ENCODE measurements at places on chromosomes 6 and 20.

DNA sequence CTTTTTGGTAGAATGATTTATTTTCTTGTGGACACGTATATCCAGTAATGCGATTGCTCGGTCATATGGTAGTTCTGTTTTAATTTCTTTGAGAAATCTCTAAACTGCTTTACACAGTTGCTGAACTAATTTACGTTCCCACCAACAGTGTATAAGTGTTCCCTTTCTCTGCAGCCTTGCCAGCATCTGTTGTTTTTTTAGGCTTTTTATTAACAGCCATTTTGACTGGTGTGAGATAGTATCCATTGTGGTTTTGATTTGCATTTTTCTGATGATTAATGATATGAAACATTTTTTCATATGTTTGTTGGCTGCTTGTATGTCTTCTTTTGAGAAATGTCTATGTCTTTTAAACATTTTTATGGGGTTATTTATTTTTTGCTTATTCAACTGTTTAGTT, 196.7 kb downstream of the MOXD1 start:
- no peak for DNase-seq

DNA sequence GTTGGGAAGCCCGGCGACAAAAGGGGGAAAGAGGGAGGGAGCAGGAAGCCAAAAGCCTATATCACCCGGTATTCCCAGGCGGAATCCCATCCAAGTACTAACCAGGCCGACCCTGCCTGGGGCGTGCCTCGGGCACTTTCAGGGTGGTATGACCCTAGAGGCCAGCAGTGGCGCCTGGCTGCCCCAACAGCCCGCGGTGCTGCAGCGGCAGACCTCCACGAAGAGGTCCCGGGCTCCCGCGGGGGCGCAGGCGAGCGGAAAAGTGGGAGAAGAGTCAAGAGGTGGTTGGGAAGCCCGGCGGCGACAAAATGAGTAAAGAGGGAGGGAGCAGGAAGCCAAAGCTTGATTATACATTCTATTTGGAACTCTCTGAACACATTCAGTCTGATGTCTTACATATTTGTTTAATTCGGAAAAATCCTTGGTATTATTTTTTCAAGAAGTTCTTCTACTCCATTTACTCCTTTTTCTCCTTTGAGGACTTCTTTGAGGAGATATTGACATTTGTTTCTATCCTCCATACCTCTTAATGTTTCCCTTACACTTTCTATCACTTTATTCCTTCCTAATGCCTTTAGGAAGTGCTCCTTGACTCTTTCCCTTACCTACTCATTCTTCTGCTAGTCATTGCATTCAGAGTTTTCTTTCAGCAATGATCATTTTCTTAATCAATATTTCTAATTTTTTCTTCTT, 11.5 kb downstream of the TREML4 start:
- no peak for DNase-seq

- no peak for DNase-seq
Observed at GRCh38 chr20:42690842-42691437, 498.8 kb downstream of the PTPRT start.

DNA sequence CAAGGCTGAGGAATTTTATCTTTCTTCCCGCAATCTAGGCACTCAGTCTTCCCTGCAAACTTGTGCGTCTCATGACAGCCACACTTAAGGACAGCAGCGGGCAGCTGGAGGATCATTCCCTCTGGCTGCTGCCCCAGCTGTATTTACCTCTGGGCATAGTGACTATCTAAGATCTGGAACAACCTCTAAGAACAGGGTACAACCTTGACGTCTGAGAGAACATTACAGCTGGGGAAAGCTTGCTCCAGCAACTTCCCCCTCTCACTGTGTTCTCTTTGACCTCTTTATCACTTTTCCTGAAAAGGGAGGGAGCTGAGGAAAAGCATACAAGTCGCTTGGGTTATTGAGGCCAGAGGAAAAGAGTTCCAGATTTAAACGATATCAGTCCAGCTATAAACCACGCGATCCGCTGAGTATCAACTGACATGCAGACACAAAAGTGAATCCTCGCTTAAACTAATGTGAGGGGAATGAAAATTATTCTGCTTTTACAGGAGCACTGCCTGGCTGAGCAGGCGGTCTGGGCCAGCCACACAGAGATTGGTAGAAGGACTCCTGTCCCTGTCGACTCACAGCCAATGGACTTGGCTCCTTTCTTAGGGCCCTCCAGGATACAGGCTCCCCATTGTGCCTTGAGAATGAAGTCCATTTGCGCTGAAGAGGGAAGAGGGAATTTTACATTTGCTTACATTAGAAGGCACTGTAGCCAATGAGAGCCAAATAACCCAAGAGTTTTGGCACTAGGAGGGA, 153.3 kb downstream of the QRSL1 start:
- no peak for DNase-seq

- DNase-seq: no peak
Observed at GRCh38 chr6:160349020-160349441, 853 bp downstream of the SLC22A3 start.

GRCh38 chr6:37175332-37176267, 5.6 kb downstream of the PIM1 start:
- DNase-seq: no peak

DNA sequence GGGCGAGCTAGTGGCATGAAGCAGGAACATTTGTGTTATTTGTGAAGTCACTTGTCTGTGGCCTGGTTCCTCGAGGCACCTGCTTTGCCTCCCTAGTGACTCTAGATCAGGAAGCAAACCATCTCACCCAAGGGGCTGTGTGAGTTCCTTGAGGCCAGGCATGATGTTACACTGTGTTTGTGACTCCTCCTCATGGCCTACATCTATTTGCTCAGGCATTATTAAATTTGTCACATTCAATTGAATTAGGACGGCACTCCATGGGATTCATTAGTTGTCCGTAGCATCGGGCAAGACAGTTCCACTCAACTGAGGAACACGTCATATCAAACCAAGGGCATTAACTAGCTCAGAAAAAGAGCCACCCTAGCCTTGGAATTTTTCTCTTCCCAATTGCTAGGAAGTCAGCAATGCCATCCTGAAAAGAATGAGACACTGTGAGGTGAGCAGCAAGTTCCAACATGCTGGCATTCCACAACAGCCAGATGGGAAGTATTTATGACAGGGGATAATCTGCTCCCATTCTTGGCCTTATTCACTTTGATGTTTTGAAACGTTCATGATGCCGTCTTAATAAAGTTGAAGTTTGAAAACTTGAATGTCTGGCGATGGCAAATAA, 17.2 kb downstream of the TMEM200A start:
- DNase-seq: no peak

GRCh38 chr6:37050045-37050853, 44.8 kb downstream of the FGD2 start:
- DNase-seq: peak; percentile 47

DNA sequence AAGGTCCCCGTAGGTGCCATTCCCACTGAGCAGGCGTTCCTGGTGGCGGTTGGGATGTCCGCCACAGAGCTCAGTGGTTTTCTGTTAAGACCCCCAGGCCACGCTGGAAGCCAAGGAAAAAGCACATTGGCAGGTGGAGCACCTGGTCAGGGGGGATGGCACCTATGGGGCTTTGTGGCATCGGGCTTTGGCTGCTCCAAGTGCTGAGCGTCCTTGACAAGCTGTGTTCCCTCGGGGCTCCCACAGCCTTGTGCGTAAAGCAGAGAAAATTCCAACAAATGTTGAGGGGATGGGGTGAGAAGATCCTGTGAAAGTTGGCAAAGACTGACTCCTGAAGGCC, 135.4 kb downstream of the JPH2 start:
- no peak for DNase-seq

DNA sequence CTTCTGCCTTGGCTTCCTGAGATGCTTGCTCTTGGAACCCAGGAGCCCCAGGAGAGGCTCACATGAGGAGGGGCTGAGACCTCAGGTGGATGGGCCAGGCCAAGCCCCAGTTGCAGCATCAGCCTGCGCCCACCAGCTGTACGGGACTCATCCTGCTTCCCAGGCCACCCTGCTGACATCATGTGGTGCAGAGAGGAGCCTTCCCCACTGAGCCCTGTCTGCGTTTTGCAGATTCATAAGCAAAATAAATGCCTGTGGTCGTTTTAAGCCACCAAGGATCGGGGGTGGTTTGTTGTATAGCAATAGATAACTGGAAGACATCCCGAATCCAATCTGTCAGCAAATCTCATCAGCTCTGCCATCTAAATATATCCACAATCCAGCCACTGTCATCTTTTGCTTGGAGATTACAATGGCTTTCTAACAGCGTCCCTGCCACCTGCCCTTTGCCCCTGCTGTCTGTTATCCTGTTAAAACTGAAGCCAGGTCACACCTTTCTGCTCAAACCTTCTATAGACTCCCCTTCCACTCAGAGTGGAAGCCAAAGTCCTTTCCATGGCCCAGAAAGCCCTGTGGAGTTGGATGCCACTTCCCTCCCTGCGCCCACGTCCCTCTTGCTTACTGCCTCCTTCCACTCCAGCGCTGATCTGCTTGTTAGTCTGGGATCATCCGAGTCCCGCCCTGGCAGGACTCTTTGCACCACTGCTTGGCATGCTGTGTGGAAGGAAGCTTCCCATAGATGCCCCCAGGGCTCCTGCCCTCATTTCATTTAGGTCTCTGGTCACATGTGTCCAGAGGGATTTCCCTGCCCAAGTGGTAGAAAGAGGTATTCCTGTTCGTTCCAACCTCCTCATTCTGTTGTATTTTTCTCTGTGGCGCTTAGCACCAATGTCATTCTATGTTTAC, 24.0 kb upstream of the MLN start:
- no peak for DNase-seq

- no peak for DNase-seq
Observed at GRCh38 chr20:21149344-21149743, 23.5 kb downstream of the KIZ start.

- DNase-seq: no peak
Observed at GRCh38 chr20:22862671-22863230, 172.4 kb upstream of the SSTR4 start.

- no peak for DNase-seq
Observed at GRCh38 chr6:129730477-129731165, 20.6 kb upstream of the ARHGAP18 start.

- no peak for DNase-seq
Observed at GRCh38 chr20:58342104-58342945, 32.8 kb downstream of the RAB22A start.

GRCh38 chr20:48703511-48704219, 124.1 kb downstream of the PREX1 start:
- DNase-seq: no peak

DNA sequence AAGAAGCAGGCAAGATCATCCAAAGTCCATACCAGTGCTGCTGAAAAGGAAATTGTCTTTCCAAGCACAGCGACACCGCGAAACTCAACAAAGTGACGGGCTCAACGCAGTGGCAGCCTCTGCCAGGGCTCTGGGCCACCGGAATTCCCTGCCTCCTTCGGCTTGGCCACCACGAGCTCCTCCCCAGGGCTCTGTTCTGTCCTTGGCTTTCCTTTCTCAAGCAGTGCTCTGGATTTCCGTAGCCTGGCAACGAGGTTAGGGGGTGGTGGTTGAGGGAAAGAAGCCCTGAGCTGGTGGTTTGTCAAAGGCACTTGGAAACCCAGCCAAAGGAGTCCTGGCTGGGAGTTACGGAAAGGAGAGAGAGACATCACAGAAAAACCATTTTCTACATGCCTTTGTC, 31.2 kb downstream of the PRR18 start:
- DNase-seq: no peak

- DNase-seq: no peak
Observed at GRCh38 chr6:100484474-100484873, 19.8 kb upstream of the SIM1 start.

- DNase-seq: no peak
Observed at GRCh38 chr6:28657381-28657768, 131.7 kb downstream of the GPX5 start.
